ENCODE measurements at places on chromosomes 5 and 9.

DNA sequence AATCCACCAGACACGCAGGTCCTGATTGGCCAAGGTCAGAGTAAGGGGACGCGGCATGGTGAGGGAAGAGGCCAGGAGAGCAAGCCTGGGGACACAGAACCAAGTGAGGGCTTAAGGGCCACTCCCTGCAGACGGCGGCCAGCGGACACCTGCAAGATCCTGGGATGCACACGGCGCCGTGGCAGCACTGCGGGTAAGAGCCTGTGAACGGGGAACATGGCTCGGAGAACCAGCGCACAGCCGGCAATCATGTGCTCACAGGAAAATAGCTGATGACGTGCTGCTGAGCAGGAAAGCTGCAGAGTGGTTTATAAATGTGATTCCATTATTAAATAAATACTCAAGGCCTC, 27.0 kb upstream of the NSMF start:
- DNase-seq, result no peak

DNA sequence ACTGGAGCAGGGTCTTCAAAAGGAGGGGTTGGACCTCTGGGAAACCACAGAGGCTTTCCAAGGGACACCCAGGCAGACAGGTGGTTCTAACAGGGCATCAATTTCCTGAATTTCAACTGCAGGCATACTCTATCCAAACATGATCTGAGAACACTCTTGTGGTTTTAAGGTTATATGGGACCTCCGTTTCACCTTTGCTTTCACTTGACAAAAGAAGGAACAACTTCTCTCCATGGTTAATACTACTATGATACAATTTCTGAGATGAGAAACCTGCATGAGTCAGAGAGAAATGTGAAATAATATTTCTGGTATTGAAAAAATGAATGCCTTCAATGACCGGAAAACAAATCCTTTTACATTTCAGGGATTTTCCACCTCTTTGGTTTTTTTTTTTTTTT, 28.0 kb upstream of the ERAP1 start:
- no peak for DNase-seq

- peak; percentile 17 for DNase-seq
These were observed 671.4 kb downstream of the NR2F1-AS1 start for GRCh38 chr5:92909602-92909962.

GRCh38 chr5:145243016-145243415, 592.1 kb downstream of the PRELID2 start:
- no peak for DNase-seq

DNA sequence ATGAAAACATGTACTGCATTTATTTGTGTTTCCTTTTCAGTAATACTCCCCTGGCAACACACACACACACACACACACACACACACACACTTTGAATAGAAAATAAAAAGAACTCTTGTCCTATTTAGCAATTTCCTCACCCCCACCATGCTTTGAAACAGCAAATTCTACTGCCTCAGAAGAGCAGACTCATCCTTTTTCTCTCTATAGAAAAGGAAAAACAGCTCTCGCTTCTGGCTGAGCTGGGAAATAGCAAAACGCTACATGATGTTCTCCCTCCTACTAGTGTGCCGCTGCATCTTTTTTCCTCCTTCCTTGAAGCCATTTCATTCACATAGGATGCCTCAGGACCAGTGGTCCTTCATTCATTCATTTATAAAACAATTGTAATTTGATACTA, 453.6 kb downstream of the CSNK1G3 start:
- no peak for DNase-seq

- DNase-seq, result no peak
These were observed 291.9 kb downstream of the KCTD16 start for GRCh38 chr5:144462577-144462976.

DNA sequence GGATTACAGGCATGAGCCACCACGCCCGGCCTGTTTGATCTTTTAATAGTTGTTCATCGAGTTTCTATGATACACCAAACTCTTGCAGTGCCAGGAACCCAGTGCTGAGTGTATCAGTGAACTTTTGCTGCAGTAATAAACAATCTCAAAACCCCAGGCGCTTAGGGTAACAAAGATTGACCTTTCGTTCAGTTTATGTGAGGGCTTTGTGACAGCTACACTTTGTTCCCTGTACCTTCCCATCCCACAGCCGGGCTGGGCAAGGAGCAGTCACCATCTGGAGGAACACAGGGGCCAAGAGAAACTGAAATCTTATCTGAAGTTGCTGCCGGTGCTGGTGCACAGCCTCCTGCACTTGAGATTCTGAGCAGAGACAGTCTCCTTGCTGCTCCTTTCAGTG, 17.2 kb upstream of the WNK2 start:
- no peak for DNase-seq

GRCh38 chr9:20217596-20217995, 404.7 kb downstream of the MLLT3 start:
- no peak for DNase-seq

- DNase-seq, result no peak
These were observed 20.9 kb downstream of the RANBP6 start for GRCh38 chr9:5994493-5994892.

DNA sequence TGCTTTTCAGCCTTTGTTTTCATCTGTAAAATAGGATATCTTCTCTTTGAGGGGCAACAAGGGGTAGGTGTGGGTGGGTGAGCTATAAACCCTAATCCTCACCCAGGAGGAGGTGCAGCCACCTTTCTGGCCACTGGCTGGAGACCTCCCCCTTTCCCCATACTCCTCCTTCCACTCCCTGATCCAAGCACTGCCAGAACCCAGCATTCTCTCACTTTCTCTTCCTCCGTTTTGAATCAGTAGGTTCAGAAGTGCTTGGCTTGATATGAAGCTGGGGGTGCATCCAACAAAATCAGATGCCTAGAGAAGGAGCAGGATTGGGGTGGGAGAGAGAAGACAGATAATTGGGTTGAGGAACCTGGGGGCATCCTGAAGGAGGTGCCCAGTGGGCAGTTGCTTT, 6.8 kb upstream of the NSD1 start:
- DNase-seq, result no peak

DNA sequence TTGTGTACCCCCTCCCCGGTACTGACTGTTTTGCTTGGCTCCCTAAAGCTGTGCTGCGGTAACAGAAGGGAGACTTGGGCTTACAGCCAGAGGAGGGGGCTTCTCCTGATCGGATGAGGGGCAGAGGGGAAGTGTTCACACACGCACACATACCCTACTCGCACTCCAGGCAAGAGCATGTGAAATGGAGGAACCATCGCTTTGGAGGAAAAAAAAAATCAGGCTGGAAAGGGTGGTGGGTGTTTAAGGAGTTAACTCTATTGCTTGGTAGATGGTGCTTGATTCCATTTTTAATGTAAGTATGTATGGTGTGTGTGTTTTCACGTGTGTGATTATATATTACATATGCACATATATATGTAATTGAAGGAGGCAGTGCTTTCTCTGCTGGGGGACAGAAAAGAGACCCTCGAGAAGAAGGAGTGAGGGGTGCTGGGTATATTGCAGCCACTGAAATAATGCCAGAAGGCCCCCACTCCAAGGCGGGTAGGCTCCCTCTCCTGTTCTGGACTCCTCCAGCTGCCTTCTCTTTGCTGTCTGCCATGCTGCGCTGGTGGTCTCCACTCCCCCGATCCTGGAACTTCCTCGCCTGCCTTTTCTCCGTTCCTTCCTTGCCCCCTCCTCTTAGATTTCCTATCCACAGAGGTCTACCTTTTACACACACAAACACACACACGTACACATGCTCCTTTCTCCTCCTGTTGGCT, 721 bp downstream of the GRIA1 start:
- no peak for DNase-seq

DNA sequence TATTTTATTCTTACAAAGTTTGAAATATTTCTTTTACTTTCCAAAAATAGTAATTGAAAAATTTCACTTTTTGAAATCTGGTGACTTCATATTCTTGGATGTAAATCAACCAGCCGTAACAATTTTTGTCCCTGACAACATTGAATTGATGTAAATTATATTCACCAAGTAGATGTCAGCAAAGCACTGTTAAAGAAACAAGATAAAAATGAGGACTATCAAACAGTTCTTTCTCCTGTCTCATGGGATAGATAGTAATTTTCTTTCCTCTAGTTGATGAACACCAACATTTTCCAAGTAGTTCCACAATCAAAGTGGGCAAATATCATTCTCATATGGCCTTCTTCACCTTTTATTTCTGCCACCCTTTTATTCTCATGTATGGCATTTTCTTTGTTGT, 1461.9 kb downstream of the MAT2B start:
- DNase-seq, result no peak

DNA sequence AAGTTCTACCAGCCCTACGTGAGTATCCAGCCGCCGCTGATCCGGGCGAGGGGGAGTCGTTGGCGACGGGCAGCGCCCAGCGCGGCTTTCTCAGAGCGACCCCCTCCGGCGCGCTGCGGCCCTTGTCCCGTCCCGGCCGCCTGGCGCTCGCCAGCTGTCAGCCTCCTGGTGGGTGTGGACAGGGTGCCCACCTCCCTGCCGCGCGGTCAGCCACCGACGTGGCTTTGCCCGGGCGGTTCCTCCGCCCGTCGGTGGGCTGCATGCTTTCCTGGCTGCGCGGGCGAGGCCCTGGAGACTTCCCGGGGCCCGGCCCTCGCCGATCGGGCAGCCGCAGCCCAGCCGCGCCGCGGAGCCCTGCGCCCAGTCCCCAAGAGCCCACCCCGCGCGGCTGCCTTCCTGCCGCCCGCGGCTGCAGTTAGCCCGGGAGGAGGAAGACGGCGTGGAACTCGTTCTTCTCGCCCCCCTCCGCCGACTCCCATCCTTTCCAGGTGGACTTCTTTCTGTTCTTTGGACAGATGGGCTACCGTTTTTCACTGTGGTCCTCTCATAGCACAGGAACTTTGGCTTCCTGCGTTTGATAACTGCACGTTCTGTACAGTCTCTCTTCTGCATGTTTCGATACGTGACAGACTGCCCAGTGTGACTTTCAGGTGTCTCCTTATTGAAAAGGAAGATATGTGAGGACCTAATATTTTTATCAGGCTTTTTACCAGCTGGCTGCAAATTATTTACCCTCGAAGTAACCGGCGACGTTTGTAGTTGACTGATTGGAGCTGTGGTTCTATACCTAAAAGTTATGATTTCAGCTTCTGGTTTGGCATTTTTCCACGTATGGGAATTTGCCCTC, 577 bp downstream of the AP3S1 start:
- DNase-seq, result peak; percentile 79

DNA sequence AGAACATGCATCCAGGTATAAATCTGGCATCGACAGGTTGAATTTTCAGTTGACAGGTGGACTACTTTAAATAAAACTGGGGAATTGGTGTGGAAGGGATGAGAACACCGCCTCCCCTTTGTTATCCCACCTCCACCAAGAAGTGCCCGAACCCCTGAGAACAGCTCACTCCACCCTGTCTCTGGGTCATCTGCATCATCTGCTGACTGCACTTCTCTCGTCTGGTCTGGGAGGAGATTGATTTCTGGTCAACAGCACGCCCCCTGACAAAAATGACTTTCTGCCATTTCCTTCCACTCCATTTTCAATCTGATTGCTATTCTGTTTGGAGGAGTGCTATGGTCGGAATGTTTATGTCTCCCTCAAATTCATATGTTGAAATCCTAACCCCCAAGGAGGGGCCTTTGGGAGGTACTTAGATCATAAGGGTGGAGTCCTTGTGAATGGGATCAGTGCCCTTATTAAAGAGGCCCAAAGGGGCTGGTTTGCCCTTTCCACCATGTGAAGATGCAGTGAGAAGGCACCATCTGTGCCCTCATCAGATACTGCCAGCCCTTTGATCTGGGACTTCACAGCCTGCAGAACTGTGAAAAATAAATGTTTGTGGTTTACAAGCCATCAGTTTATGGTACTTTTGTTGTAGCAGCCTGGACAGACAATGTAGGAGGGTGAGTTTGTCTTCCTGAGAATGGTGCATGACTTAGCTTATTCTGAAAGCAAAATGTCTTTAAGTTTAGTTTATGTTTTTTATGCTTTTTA, 145.7 kb downstream of the EGFLAM start:
- DNase-seq, result no peak

DNA sequence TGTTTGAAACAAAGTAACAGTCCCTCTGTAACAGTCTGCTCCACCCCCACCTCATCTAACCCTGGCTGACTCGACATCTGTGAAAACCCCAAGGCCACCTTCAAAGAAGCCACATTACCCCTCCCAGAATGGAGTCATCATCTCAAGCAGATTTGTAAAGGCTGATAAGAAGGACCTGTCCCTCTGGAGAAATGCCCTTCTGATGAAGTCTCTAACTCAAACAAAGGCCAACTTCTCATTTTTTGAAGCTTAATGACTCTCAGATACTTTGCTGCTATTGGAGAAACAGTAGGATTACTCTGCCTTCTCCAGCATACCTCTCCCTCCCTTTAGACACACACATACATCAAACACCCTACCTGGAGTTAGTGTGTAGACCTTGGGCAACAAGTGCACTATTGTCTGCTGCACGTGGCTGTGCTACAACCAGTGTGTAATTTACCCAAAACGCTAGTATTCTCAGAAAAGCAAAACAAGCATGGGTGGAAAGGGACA, 5.3 kb upstream of the SUSD1 start:
- DNase-seq, result peak; percentile 55

GRCh38 chr9:81071108-81071507, 618.2 kb downstream of the TLE1 start:
- DNase-seq, result no peak

DNA sequence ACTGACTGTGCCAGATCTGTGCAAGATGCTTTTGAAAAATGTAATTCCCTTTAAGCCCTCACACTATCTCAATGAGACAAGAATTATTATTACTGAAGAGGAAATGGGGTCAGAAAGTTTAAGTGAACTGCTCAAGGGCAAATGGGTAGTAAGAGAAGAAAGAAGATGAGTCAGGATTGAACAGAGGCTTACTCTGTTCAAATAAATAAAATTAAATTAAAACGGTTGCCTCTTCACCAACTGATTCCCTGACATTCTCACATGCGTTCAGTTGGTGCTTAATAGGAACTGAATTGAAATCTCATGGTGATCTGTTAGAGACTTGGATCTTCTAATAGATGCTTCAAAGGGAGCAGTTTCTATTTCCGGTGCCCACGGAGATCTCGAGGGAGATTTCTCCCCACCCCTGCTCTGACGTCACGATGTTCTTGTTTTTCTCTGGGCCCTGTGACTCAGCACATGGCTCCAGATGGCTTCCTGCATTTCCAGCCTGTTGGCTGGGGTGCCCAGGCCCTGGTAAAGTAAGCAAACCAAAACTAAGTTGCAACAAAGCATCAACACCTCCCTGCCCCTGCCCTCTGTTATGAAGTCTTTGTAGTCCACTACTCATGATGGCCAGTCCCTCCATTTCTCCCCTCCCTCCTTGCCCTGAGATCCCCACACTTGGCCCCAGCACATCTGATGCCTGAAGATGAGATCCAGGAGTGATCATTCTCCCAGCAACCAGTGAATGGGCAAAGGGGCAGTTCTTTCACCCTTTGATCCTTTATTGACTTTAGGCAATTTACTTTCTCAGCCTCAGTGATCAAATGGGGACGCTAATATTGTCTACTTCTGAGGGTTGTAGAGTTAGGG, 106.1 kb upstream of the CPEB4 start:
- DNase-seq, result peak; percentile 57

GRCh38 chr5:162190-162564, 29.1 kb upstream of the LRRC14B start:
- no peak for DNase-seq

- no peak for DNase-seq
These were observed 8.4 kb downstream of the SLC36A3 start for GRCh38 chr5:151295138-151295537.
